Thymus (tissue), 14 donors: ENCODE measurements at places on chromosomes 1 and 21. TPM values are rescaled to one million over a fixed set of nuclear protein-coding genes. Genes with fewer than 3 reads are reported as not detected.

APP gene
- total RNA-seq: 110 TPM

LORICRIN gene
- total RNA-seq: 0.33 TPM

IFI44L gene
- 49.1 TPM for total RNA-seq

SV2A gene
- total RNA-seq: 1.8 TPM

S100A9 gene
- total RNA-seq: 281 TPM

DNA sequence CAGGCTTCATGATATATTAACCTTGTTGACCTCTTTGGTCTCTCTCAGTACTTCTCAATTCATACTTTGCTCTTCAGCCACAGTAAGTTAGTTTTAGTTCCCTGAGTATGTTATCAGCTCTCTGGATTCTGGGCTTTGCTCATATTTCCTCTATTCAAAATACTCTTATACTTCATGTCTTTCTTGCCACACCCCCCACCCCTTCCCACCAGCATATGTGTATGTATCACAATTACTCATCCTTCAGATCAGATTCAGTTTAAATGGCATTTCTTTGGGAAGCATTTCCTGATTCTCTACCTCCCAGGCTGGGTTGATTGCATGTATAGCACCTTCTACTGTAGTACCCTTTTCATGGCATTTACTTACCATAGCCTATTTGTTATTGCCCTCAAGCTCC lies 28.3 kb downstream of the SLC30A7 start:
- no peak overlapping the region for H3K4me3 ChIP-seq
- no peak for DNase-seq
- no peaks in the 10 kb centered on the region for H3K27me3 ChIP-seq
- H3K4me1 ChIP-seq: peaks cover 30% of the 10 kb centered on the region
- H3K36me3 ChIP-seq: no peaks in the 10 kb centered on the region

GRCh38 chr1:198929961-198930599 lies 291.2 kb downstream of the PTPRC start:
- peak overlapping the region; percentile 69 for H3K4me3 ChIP-seq
- DNase-seq: peak; percentile 94
- H3K27me3 ChIP-seq: no peaks in the 10 kb centered on the region
- H3K27ac ChIP-seq: peak overlapping the region; percentile 90
- no peaks in the 10 kb centered on the region for H3K36me3 ChIP-seq

DNA sequence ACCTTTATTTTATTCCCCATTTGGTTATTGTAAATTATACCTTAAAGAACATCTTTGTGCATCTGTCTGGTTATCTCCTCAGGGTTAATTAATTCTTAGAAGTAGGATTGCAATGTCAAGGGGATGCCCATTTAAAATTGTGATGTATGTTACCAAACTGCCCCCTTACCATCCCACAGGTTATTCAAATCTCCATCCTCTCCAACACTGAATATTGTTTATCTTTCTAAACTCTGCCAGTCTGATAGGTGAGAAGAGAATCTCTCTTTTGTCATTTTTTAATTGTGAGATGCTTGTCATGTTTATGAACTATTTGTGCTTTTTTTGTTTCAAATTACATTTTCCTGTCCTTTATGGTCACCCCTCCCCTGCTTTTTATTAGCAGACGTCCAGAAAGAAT lies 55.8 kb downstream of the VWA5B1 start:
- no peaks in the 10 kb centered on the region for H3K36me3 ChIP-seq
- peaks cover 26% of the 10 kb centered on the region for H3K27me3 ChIP-seq
- H3K4me3 ChIP-seq: no peak overlapping the region
- no peak overlapping the region for H3K27ac ChIP-seq
- DNase-seq: no peak

- H3K36me3 ChIP-seq: no peaks in the 10 kb centered on the region
- no peak for DNase-seq
- H3K4me1 ChIP-seq: no peaks in the 10 kb centered on the region
- H3K27me3 ChIP-seq: no peaks in the 10 kb centered on the region
- H3K4me3 ChIP-seq: no peak overlapping the region
Measured at GRCh38 chr1:17880449-17880848, 125.3 kb downstream of the ACTL8 start.

DNA sequence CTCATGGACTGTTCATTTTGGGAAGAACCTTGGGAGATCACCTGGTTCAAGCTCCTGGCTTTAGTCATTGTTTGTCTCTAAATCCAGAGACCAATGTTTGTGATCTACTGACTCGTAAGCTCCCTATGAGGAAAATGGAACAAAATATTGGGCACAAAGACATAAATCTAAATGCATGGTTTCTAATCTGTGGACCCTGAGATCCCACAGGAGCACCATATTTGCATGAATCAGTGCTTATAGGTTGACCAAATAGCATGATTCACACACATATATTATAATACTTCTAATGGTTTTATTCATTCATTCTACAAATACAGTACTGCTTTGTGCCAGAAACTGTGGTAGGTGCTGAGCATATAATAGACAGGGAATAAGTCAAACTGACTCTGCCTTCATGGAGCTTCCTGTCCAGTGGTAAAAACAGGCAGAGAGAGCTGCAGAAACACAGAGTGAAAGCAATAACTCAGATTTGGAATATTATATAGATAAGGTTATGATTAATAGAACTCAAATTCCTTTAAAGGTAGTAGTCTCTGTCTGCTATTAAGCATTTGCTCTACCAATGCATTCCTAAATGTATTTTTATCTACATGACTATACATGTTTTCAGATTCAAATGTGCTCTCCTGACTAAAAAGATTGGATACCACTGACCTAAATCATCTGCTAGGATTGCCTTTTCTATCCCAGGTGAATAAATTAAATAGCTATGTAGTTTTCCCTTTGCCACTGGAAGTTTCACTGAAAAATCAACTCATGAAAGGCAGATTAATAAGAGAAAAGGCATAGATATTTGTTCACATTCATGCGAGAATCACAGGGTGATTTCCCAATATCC lies 198.6 kb upstream of the CAMK1G start:
- H3K27ac ChIP-seq: peak overlapping the region; percentile 69
- DNase-seq: no peak
- no peaks in the 10 kb centered on the region for H3K4me1 ChIP-seq
- H3K27me3 ChIP-seq: no peaks in the 10 kb centered on the region

GRCh38 chr1:203572134-203572625 lies 54.5 kb upstream of the ATP2B4 start:
- H3K4me1 ChIP-seq: no peaks in the 10 kb centered on the region
- no peaks in the 10 kb centered on the region for H3K36me3 ChIP-seq
- H3K27me3 ChIP-seq: peaks cover 7% of the 10 kb centered on the region
- no peak overlapping the region for H3K4me3 ChIP-seq
- DNase-seq: no peak

- no peak for DNase-seq
- H3K36me3 ChIP-seq: no peaks in the 10 kb centered on the region
- no peak overlapping the region for H3K4me3 ChIP-seq
- no peak overlapping the region for H3K27ac ChIP-seq
Measured at GRCh38 chr1:102181341-102181740, 184.6 kb upstream of the OLFM3 start.

DNA sequence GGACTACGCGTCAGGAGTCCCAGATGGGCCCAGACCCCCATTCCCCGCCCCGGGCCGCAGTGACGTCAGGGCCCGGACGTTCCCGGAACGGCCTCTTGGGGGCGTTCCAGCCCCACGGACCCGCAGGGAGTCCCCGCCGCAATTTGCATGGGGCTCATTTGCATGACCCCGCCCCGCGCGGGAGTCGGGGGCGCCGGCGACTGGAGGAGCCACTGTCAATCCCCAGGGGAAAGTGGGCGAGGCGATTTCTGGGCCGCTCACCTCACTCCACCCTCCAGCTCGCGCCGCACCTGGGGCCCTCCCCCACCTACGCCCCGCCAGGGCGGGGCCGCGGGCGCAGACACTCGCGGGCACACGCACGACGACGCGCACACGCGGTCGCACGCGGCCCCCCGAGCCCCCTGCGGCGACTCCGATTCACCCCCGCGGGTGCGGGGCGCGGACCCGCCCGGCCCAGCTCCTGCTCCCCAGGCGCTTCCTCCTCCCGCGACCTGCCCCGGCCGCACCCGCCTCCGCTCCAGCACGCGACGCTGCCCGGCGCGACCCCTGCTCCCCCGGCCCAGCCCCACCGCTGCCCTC lies 13.2 kb downstream of the AGRN start:
- peak; percentile 58 for DNase-seq
- no peaks in the 10 kb centered on the region for H3K36me3 ChIP-seq
- H3K4me1 ChIP-seq: peaks cover 7% of the 10 kb centered on the region
- H3K4me3 ChIP-seq: no peak overlapping the region
- H3K27ac ChIP-seq: no peak overlapping the region
- peaks cover 70% of the 10 kb centered on the region for H3K27me3 ChIP-seq

- DNase-seq: no peak
- H3K27ac ChIP-seq: no peak overlapping the region
- peaks cover 35% of the 10 kb centered on the region for H3K4me1 ChIP-seq
- H3K4me3 ChIP-seq: no peak overlapping the region
Measured at GRCh38 chr1:30764939-30765555, 7.5 kb upstream of the LAPTM5 start.

DNA sequence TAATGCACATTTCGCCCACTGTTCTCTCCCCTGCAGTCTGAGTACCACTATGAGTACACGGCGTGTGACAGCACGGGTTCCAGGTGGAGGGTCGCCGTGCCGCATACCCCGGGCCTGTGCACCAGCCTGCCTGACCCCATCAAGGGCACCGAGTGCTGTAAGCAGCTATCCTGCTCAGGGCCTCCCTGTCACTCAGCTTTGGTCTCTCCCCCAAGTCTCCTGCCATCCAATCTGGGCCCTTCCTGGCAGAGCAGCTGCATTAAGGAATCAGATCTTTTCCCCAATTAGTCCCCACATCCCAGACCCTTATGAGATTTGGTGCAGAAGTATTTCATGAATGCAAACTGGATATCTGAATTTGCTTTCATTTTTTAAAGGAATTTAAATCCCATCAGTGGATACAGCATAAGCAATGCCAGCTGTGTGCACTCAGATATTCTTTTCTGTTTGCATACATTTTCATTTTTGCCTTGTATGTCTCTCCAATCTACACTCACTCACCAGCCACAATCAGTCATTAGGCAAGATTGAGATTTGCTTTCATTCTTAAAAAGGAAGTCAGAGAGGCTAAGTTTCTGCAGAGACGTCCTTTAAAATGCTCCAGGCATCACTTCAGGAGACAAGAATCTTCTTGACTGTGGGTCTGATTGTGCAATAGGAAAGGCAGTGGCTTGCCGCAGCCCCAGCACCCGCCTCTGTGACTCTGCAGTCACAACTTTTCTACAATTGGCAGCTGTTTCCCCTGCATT lies 48.1 kb downstream of the ELAPOR1 start:
- H3K27ac ChIP-seq: no peak overlapping the region
- peaks cover 5% of the 10 kb centered on the region for H3K4me1 ChIP-seq
- no peak for DNase-seq
- H3K4me3 ChIP-seq: no peak overlapping the region
- H3K27me3 ChIP-seq: no peaks in the 10 kb centered on the region
